ENCODE measurements at places on chromosomes 7 and 10. TPM values are rescaled to one million over a fixed set of nuclear protein-coding genes. Genes with fewer than 3 reads are reported as not detected.

GRCh38 chr10:48708144-48708543, 23.5 kb downstream of the WDFY4 start:
- no peaks in the 10 kb centered on the region for H3K36me3 ChIP-seq
- H3K4me1 ChIP-seq, result no peaks in the 10 kb centered on the region
- no peak for DNase-seq
- no peaks in the 10 kb centered on the region for H3K27me3 ChIP-seq
- no peak overlapping the region for H3K27ac ChIP-seq

GRCh38 chr10:660970-661596, 28.4 kb downstream of the DIP2C start:
- no peak for DNase-seq
- no peaks in the 10 kb centered on the region for H3K27me3 ChIP-seq
- H3K4me1 ChIP-seq, result peaks cover 20% of the 10 kb centered on the region

- H3K27ac ChIP-seq, result no peak overlapping the region
- no peak overlapping the region for H3K4me3 ChIP-seq
- no peaks in the 10 kb centered on the region for H3K4me1 ChIP-seq
- H3K27me3 ChIP-seq, result no peaks in the 10 kb centered on the region
- H3K36me3 ChIP-seq, result no peaks in the 10 kb centered on the region
Measured at GRCh38 chr10:131127138-131127589, 184.4 kb downstream of the TCERG1L start.

DNA sequence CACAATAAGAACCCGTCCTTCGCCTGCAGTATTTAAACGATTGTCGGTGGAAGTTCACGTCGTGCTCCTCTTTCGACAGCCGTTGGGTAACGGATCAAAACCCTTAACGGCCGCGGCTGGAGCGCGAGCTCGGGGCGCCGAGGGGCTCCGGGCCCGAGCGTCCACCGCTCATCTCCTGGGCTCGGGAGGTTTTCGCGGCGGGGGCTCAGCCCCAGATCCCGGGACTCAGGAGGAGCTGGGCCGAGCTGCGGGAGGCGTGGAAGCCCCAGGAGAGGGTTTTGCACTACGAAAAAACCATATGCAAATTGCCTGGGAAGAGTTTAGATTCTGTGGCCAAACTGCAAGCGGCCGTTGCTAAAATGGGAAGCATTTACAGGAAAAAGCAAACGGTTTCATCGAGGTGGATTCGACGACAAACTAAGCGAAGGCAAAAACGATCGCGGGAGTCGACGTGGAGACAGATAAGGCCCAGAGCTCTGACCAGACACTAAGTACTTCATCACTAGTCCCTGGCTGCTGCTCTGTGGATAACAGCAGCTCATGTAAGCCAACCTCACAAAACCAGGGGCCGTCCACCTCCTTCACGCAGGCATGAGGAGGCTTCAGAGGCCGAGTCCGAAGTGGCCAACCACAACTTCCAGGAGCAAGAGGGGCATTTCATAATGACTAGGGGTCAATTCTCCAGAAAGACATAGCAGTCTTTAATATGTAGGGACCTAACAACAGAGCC, 129.7 kb downstream of the MARCHF5 start:
- no peaks in the 10 kb centered on the region for H3K4me1 ChIP-seq
- no peaks in the 10 kb centered on the region for H3K36me3 ChIP-seq
- DNase-seq, result no peak
- H3K4me3 ChIP-seq, result peak overlapping the region; percentile 16
- no peaks in the 10 kb centered on the region for H3K27me3 ChIP-seq

GRCh38 chr7:79730971-79731370, 277.5 kb upstream of the MAGI2 start:
- H3K27ac ChIP-seq, result no peak overlapping the region
- H3K4me3 ChIP-seq, result no peak overlapping the region
- DNase-seq, result no peak
- H3K36me3 ChIP-seq, result no peaks in the 10 kb centered on the region

GRCh38 chr7:13031468-13031867, 344.0 kb downstream of the ARL4A start:
- no peaks in the 10 kb centered on the region for H3K27me3 ChIP-seq
- DNase-seq, result no peak
- H3K4me1 ChIP-seq, result no peaks in the 10 kb centered on the region
- H3K36me3 ChIP-seq, result no peaks in the 10 kb centered on the region
- H3K4me3 ChIP-seq, result no peak overlapping the region
- H3K27ac ChIP-seq, result no peak overlapping the region

DNA sequence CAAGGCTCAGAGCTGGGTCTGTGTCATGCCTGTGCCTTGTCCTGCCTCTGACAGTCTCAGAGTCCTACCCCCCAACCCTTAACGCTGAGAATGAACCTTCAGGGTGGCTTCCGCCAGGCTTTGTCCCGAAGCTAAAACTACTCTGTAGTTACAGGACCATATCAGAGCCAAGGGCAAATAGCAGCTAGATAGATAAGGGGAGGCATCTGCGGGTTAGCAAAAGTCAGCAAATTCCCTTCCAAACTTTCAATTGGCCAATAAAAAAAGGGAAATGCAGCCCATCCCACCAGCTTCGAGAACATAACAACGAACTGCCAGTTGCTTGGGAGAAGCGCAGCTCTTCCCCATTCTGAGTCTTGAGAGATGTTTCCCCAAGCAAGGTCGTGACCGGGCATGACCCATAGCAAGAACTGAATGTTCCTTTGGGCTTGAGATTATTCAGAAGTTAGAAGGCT, 17.7 kb downstream of the CCL24 start:
- no peaks in the 10 kb centered on the region for H3K27me3 ChIP-seq
- H3K36me3 ChIP-seq, result no peaks in the 10 kb centered on the region
- no peak overlapping the region for H3K27ac ChIP-seq
- H3K4me1 ChIP-seq, result no peaks in the 10 kb centered on the region

CDHR1 gene
- 0.50 TPM for total RNA-seq

GCK gene
- total RNA-seq, result 2.0 TPM

CYP3A5 gene
- total RNA-seq, result 10.0 TPM

OPN1SW gene
- not detected for total RNA-seq

Data from pancreas (tissue), 10 donors.